A549 (cell line): ENCODE measurements at places on chromosomes 11 and 22.
A peak's percentile ranks its signal among the peaks of the same experiment; 100 is the strongest.

DNA sequence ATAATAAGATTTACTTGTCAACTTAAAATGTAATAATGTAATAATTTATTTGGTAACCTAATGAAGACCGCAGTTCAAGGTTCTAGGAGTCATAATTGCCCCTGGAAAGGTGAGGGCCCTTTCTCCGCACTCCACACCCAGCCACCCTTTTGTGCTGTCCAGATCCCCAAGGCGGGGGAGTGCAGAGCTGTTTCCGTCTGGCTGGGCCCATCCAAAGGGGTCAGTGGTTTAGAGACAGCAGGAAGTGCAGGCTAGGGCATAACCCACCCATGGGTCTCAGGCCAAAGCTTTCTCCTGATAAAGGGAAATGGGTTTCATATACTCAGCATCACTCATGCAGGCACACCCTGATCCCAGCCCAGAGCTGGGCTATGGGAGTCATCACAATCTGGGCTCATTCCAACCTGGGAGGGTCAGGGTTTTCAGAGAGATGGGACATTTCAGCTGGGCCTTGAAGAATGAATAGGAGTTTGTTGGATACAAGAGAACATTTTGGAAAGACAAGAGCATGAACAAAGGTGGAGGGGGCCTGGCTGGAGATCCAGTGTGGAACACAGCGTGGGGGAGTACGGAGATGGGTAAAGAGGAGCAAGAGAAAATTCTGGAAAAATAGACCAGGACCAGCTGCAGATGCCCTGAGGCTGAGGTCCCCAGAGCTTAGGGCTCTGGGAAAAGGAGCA lies 432.2 kb downstream of the TBC1D22A start:
- DNase-seq, result no peak

- DNase-seq, result no peak
Observed at GRCh38 chr22:44188986-44189630, 8.4 kb downstream of the PARVG start.

GRCh38 chr11:83019888-83020579 lies 51.7 kb downstream of the RAB30 start:
- no peak for DNase-seq

GRCh38 chr22:30227438-30228228 lies 18.9 kb downstream of the LIF start:
- no peak for DNase-seq

- no peak for DNase-seq
Observed at GRCh38 chr11:73968356-73968966, 14.2 kb downstream of the UCP2 start.

DNA sequence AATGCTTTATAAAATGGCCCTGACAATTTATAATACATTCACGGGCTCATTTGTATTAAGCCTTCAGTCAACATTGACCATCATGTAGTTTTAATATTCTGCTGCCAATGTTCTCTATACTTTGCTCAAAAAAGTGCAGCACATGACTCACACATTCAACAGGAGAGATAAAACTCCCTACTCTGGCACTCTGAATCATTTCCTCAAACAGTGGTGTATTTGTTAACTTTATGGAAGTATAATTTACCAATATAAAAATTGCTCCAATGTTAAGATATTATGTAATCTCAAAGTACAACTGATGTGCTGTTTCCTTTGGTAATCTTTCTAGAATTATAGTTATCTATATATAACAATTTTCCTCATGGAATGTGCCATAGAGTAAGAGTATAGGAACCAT lies 39.9 kb downstream of the MAML2 start:
- DNase-seq, result no peak

DNA sequence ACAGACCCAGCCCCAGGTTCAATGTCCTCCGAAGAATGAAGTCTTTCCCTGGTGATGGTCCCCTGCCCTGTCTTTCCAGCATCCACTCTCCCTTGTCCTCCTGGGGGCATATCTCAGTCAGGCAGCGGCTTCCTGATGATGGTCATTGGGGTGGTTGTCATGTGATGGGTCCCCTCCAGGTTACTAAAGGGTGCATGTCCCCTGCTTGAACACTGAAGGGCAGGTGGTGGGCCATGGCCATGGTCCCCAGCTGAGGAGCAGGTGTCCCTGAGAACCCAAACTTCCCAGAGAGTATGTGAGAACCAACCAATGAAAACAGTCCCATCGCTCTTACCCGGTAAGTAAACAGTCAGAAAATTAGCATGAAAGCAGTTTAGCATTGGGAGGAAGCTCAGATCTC lies 14.1 kb downstream of the APOL1 start:
- no peak for DNase-seq

GRCh38 chr22:22424956-22425355 lies 83.6 kb downstream of the ZNF280B start:
- no peak for DNase-seq

DNA sequence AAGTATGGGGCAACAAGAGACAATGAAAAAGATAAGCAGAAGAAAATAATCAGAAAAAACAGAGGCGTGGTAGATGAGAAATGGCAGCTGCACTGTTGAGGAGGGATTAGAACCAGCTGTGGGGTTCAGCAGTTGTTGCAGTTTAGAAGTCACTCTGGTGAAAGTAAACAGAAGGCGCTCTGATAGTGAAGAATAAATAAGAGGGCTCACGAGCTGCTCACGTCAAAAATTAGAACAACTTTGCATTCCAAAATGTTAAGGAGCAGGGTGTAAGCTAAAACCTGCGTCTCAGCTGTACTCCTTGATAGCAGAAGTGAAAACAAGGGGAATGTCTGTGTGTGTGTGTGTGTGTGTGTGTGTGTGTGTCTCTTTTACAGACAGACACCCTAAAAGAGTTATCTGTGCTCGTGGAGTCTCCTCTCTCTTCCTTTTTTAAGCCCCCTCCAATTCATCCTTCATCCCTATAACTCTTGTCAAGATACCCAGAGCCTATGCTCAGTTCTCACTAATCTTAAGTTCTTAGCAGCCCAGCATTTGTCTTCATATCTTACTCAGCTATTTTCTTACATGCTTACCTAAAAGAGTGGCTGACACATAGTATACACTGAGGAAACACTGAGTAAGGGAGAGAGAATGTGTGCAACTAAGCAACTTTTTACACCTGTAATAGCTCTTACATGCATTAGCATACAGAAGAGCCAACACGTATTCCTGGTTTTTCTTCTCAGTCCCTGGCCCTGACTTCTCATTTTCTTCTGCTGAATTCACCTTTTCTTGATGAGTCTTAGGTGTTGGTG lies 8.9 kb downstream of the TTC17 start:
- DNase-seq, result no peak

DNA sequence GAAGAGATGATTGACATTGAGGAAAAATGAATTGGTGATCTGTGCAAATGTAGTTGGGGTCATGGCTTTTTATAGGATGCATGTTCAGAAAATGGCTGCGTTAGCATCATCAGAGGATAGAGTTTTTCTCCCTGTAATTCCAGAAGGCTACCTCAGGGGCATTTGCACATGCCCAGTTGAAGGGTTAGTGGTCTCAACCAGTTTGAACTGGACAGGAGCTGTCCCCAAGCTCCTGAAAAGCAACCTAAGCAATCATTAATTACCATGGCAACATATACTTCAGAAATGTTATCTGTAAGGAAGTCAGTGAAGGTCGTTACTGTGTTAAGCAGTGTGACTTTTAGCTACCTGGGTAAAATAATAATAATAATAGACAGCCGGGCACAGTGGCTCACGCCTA lies 29.3 kb downstream of the TUG1 start:
- no peak for DNase-seq

- no peak for DNase-seq
Observed at GRCh38 chr11:36380296-36381014, 84.4 kb downstream of the PRR5L start.

GRCh38 chr22:32660292-32660691 lies 141.2 kb upstream of the TIMP3 start:
- DNase-seq, result peak; percentile 49

- DNase-seq, result peak; percentile 52
Observed at GRCh38 chr11:46675288-46675851, 25.0 kb downstream of the ARHGAP1 start.

GRCh38 chr11:67498544-67498972 lies 6.6 kb downstream of the PITPNM1 start:
- no peak for DNase-seq

DNA sequence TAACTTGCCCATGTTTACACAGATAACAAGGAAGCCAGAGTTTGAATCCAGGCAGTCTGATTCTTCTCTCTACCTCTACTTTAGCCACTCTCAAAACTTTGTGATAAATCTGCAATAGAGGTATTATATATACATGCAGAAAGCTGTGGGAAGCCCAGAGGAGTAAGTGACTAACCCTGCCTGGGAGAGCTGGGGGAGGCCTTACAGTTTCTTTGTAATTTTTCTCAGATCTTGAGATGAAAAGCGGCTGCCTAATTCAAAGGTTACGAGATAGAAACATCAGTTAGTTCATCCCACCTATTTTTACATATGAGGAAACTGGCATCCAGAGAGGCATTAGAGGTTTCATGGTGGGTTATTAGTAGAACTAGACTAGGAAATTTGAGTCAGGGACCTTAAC lies 4.9 kb downstream of the STIM1 start:
- DNase-seq, result no peak

- DNase-seq, result no peak
Observed at GRCh38 chr22:43424666-43425630, 13.1 kb downstream of the MPPED1 start.

- DNase-seq, result no peak
Observed at GRCh38 chr11:61295596-61295926, 445 bp upstream of the VWCE start.

- peak; percentile 81 for DNase-seq
Observed at GRCh38 chr11:69300120-69301060, 6.4 kb downstream of the MYEOV start.

DNA sequence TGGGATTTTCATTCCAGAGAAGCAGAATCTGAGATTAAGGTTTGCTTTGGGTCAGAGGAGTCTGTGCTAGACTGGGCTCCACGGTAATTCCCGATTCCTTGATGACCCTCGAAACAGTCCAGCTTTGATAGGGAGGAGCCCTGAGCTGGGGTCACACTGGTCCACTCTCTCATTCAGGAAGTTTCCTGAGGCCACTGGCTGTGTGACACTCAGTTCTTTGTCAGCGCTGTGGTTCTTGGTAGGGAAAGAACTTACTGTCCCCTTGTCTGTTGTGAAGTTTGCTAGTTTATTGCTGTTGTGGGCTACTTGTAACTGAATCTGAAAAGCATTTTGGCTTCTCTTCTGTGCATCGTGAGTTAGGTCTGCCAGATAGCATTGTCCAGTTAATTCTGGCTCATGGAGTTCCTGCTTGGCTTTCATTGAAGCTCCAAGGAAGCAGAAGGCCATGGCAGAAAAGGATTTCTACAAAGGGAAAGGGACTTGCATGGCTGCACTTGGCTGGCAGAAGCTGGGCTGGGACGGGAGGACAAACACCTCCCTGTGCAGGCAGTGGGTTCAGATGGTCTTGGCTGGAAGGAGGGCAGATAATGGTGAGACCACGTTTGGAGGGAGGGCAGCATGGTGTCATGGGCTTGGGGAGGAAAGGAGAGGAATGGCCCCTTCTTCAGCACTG lies 23.3 kb downstream of the BCR start:
- DNase-seq, result no peak

GRCh38 chr11:96229354-96229977 lies 113.5 kb downstream of the MAML2 start:
- no peak for DNase-seq

DNA sequence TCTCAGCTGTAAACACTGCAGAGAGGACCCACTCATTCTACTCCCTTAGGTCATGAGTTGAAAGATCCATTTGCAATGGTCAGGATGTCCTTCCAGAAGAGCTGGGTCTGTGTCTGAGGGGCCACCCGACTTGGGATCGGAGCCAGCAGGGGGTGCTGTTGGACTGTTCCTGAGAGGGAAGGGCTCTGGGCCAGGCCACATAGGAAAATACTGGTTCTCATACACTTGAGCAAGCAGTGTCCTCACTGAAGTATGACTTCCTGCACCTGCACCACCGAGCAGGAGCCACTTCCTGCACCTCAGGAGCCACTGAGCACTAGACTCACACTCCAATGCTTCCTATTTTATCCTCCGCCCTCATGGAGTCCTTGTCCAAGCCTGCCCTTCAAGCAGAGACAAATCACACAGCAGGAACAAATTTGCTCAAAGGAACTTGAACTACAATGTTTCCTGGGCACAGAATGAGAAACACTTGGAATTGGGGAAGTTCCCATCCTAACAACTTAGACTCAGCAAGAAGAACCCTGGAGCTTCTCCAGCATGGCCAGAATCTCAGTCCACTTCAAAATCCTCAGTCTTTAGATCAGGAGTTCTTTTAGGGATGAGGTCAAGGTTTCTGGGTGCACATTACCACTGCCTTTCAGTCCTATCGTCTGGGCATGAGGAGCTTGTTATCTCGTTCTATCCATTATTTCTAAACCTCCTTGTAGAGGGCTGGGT lies 36.6 kb upstream of the VPREB1 start:
- DNase-seq, result peak; percentile 70

- DNase-seq, result no peak
Observed at GRCh38 chr11:19199048-19199447, 2.7 kb downstream of the CSRP3 start.

GRCh38 chr22:44882226-44882905 lies 127.4 kb downstream of the PHF21B start:
- DNase-seq, result no peak

DNA sequence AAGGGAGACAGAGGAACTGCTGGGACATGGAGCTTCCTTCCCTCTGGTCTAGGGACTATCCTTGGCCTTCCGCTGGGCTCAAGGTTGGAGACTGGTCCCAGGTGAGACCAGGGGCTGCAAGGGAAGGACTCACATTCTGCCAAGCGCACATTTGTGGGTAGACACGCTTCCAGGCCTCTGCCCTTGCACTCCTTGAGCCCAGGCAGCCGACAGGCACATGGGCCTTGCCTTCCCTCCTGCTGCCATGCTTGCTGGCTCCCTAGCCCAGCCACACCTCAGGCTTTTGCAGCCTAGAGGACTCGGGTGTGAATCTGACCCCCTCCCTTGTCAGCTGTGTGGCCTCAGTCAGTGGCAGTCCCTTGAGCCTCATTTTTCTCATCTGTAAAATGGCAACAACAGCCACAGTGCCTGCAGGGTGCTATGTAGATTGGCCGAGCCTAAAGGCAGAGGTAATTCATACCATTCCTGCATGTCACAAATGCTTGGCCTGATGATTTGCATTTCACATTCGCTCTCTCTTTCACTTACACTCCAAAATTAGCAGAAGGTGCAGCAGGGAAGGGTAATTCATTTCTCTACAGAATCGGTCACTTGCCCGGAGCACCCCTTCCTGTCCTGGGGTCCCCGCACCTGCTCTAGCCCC lies 57.6 kb upstream of the NECTIN1 start:
- no peak for DNase-seq

DNA sequence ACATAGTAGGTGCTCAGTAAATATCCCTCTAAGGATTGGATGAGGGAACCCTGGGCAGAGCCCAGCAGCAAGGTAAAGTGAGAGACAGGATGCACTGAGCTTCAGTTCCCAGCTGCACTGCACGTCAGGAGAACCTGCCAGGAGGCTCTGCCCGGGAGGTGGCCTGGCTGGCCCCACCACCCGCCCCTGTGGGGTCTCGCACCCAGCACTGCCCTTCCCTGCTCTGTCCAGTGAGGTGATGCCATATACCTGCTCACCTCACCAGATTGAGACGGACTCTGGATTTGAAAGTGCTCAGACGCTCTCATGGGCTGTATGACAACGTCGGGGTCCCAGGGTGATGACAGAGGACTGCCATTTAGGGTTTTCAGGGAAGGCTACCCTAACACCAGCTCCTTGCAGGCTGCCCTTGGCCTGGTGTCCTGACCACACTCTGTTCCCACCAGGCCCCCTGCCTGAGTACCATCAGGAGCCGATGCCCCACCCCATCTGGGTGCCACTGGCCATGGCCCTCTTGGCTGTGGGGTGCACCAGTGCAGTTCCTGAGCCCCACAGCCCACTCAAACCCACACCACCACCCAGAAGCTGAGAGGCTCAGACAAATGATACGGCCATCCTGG lies 61.7 kb upstream of the FGF3 start:
- DNase-seq, result no peak
